ENCODE measurements at places on chromosomes 4 and X. TPM values are rescaled to one million over a fixed set of nuclear protein-coding genes. Genes with fewer than 3 reads are reported as not detected.

Gene POLN
- total RNA-seq = 5.5 TPM

Gene CDKL2
- 4.3 TPM for total RNA-seq

Gene GBA3
- under 0.01 TPM for total RNA-seq

Gene ART3
- total RNA-seq = not detected

Gene RHOXF1
- total RNA-seq = not detected

Gene TEX13D
- total RNA-seq = not detected

Gene SMIM10
- total RNA-seq = 2.4 TPM

Gene MND1
- total RNA-seq = 18.6 TPM
